ENCODE measurements at places on chromosomes 4 and X. TPM values are rescaled to one million over a fixed set of nuclear protein-coding genes. Genes with fewer than 3 reads are reported as not detected.

DNA sequence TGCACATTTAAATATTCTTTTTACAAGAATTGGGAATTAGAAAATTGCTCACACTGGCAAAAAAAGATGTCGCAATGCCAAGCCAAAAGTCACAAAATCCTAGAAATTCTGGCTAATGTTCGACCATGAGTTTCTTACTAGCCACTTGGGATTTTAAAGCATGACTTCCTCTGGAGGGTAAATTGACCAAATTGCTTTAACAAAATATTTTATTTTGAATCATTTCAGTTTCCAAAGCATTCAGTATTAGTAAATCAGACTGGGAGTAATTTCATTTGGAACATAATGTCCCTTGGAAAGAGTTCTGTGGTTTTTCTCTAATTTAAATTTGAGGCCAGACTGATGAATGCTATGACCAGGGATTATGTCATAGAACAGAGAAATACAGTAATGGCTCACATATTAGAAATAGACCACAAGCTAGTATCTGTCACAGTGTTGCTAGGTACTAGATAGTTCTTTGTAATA is 7.6 kb upstream of the CXCL5 start:
- DNase-seq: no peak

- DNase-seq: no peak
These were observed 146.5 kb upstream of the PCDH18 start for GRCh38 chr4:137678796-137679195.

The TEX13C gene
- not detected for polyA plus RNA-seq

DNA sequence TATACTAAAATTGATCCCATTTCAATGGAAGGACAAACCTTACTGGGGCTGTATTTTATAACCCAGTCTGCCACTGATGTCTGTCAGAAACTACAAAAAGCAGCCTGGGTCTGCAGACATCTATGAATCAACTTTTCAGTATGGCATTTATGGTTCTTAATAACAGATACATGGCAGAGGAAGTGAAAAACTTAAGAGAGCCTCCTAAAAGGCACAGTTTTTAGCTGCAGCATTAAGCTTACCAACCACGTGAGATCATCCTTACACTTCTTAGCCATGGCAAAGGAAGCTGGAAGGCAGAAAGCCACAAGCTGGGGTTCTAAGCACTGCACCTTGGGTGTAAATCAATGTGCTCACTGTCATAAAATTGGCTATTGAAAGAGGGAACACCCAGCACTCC is 16.6 kb upstream of the UGT2B17 start:
- no peak for DNase-seq
